Tracheal epithelial cell (primary cell): ENCODE measurements at places on chromosomes 16 and 17. TPM values are rescaled to one million over a fixed set of nuclear protein-coding genes. Genes with fewer than 3 reads are reported as not detected.

The SMIM36 gene
- total RNA-seq: under 0.01 TPM in 1 of 2 replicates, not detected in the other

The HLF gene
- total RNA-seq: under 0.01 and 0.24 TPM in 2 replicates

The GFER gene
- 8.9 and 24.9 TPM in 2 replicates for total RNA-seq

The CD79B gene
- not detected in 2 replicates for total RNA-seq

The TAC4 gene
- total RNA-seq: not detected in 2 replicates

The KRTAP9-8 gene
- total RNA-seq: not detected in 2 replicates

The FNDC8 gene
- not detected in 2 replicates for total RNA-seq

The CCL15 gene
- not detected in 2 replicates for total RNA-seq

The KLHL10 gene
- total RNA-seq: not detected in 2 replicates

The CCL17 gene
- total RNA-seq: not detected in 2 replicates

The CRYBA1 gene
- total RNA-seq: not detected in 2 replicates

The PRSS8 gene
- 31.5 and 33.0 TPM in 2 replicates for total RNA-seq

The C16orf78 gene
- not detected in 2 replicates for total RNA-seq

The FOXJ1 gene
- total RNA-seq: 0.24 TPM in 1 of 2 replicates, not detected in the other

The LDHD gene
- 0.64 and 0.72 TPM in 2 replicates for total RNA-seq

The RNU2-1 gene
- not detected in 2 replicates for total RNA-seq

The VAC14 gene
- total RNA-seq: 16.0 and 27.2 TPM in 2 replicates

The SMARCE1 gene
- 55.7 and 57.5 TPM in 2 replicates for total RNA-seq

The OTOP3 gene
- not detected in 2 replicates for total RNA-seq

The SOCS7 gene
- 26.5 and 31.3 TPM in 2 replicates for total RNA-seq

The SEPTIN12 gene
- total RNA-seq: not detected in 2 replicates

The CCL16 gene
- total RNA-seq: not detected in 2 replicates
